ENCODE measurements at places on chromosomes 4 and X. TPM values are rescaled to one million over a fixed set of nuclear protein-coding genes. Genes with fewer than 3 reads are reported as not detected.
A peak's percentile ranks its signal among the peaks of the same experiment; 100 is the strongest.

FAAH2 gene
- 29.4 TPM for total RNA-seq

GRCh38 chr4:117156806-117157205 lies 71.4 kb upstream of the TRAM1L1 start:
- H3K27ac ChIP-seq = no peak overlapping the region
- H3K27me3 ChIP-seq = no peaks in the 10 kb centered on the region

GYG2 gene
- total RNA-seq = not detected

XAGE2 gene
- total RNA-seq = not detected

DNA sequence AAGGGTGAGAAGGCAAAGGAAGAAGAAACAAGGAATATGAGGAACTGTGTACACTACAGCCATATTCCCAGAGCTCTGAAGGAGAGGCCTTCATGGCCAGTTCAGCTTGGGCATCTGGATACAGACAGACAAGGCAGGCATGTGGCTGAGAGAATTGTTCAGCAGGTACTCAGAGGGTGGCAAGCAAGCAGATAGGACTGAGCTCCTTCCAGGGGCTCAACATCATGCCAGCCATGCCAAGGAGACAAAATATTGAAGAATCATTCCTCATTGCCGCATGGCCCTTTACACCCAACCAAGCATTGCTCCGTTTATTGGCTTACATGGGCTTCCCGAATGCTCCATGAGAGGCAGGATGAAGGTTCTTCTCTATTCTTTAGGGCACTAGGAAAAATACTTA lies 78.5 kb upstream of the EFNB1 start:
- H3K4me1 ChIP-seq = peaks cover 29% of the 10 kb centered on the region
- no peak for DNase-seq
- H3K4me3 ChIP-seq = no peak overlapping the region
- no peak overlapping the region for H3K27ac ChIP-seq
- peaks cover 6% of the 10 kb centered on the region for H3K36me3 ChIP-seq

DNA sequence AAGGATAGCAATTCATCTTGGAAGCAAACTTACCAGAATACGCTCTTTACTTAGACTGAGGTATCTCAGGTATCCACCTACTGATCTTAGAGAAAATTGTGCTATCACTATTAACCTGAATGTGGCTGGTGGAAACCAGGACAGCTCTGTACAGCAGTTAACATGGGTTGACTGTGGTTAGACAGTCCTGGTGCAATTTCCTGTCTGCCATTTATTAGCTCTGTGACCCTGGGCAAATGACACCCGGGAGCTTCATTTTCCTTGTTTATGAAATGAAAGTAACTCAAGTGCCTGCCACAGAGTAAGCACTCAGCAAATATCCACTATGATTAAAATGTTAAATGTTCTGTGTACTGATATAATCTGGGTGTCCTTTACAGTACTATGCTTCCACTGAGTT lies 60.0 kb downstream of the SMC1A start:
- no peak overlapping the region for H3K4me3 ChIP-seq
- DNase-seq = no peak
- no peaks in the 10 kb centered on the region for H3K4me1 ChIP-seq
- H3K36me3 ChIP-seq = no peaks in the 10 kb centered on the region

DNA sequence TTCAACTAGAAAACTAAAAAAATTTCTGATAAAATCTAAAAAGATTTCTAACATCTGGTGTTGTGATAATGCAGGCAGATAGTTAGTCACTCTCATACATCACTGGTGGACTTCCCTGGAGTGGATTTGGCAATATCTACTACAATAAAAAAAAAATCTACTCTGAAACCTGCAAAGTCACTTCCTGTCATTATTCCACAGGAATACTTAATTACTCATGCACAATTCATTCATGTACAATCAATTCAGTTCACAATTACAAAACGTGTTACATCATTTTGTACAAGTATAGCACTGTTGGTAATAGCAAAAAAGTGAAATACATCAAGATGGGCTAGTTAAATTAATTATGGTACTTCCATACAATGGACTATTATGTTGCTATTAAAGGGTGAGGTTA lies 16.5 kb upstream of the RHOH start:
- no peak overlapping the region for H3K4me3 ChIP-seq
- no peak for DNase-seq
- peak overlapping the region; percentile 73 for H3K27ac ChIP-seq

DNA sequence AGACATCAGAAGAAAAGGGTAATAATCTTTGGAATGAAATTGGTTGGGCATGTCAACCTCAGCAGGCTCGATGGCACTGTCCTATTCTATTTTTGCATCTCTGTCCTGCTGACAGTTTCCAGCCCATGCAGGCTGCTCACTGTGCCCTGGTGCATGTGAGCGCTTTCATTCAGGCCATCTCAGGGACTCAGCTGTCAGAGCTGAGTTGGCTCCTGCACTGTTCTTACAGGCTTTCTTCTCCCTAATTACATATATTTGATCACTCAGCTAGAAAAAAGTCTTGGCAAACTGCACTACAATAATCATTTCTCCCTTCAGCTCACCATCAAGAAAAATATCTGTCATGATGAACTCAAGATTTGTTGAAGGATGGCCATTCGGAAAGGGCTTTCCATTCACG lies 84.7 kb downstream of the RASL11B start:
- H3K4me1 ChIP-seq = no peaks in the 10 kb centered on the region
- no peak overlapping the region for H3K4me3 ChIP-seq
- H3K27ac ChIP-seq = no peak overlapping the region
- DNase-seq = no peak
- H3K36me3 ChIP-seq = no peaks in the 10 kb centered on the region
- H3K27me3 ChIP-seq = no peaks in the 10 kb centered on the region

C4orf17 gene
- total RNA-seq = not detected

- H3K4me3 ChIP-seq = no peak overlapping the region
- H3K27ac ChIP-seq = no peak overlapping the region
- no peaks in the 10 kb centered on the region for H3K4me1 ChIP-seq
- peaks cover 60% of the 10 kb centered on the region for H3K27me3 ChIP-seq
Observed at GRCh38 chrX:72048510-72049455, 82.9 kb downstream of the RTL5 start.

CCNB3 gene
- total RNA-seq = 0.50 TPM

- DNase-seq = no peak
- H3K4me1 ChIP-seq = peaks cover 21% of the 10 kb centered on the region
- H3K4me3 ChIP-seq = no peak overlapping the region
- H3K36me3 ChIP-seq = peaks cover 10% of the 10 kb centered on the region
Observed at GRCh38 chr4:17583276-17583675, 6.3 kb downstream of the LAP3 start.

GRCh38 chrX:141183000-141183399 lies 6.1 kb upstream of the LDOC1 start:
- H3K36me3 ChIP-seq = no peaks in the 10 kb centered on the region
- no peak overlapping the region for H3K27ac ChIP-seq
- DNase-seq = no peak
- no peaks in the 10 kb centered on the region for H3K4me1 ChIP-seq
- H3K27me3 ChIP-seq = peaks cover 16% of the 10 kb centered on the region
- H3K4me3 ChIP-seq = no peak overlapping the region

MYOZ2 gene
- not detected for total RNA-seq

DNA sequence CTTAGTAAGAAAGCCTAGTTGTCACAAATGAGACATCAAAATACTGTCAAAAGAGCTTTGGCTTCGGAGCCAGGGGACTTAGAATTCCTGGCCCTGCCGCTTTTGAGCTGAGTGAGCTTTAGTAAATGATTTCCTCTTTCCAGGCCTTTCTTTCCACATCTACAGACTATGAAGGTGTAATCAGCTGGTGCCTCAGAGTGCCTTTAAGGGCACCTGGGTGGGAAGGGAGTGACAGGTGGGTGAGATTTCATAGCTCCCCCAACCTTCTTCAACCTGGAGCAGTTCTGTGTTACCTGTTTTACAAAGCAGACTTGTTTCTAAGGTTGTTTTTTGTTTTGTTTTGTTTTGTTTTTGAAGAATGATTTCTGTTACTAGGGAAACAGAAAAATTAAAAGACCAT lies 154.7 kb upstream of the BOD1L1 start:
- H3K4me3 ChIP-seq = no peak overlapping the region
- no peak for DNase-seq
- no peaks in the 10 kb centered on the region for H3K4me1 ChIP-seq
- H3K27ac ChIP-seq = no peak overlapping the region
- H3K36me3 ChIP-seq = no peaks in the 10 kb centered on the region

SUPT20HL1 gene
- total RNA-seq = not detected

C4orf51 gene
- not detected for total RNA-seq

ELOVL6 gene
- total RNA-seq = 15.8 TPM

DNA sequence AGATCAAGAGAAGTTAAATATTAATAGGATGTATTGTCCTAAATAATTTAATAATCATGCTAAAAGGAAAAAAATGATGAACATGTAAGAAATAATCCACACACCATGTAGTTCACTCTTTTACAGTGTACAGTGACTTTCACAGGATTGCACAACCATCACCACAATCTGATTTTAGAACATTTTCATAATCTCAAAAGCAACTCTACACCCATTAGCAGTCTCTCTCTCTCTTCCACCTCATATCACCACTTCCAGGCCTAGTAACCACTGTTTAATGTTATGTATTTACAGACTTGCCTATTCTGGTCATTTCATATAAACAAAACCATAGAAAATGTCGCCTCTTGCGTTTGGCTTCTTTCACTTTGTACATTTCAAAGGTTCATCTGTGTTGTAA lies 153.4 kb downstream of the FSTL5 start:
- H3K27me3 ChIP-seq = no peaks in the 10 kb centered on the region
- no peak for DNase-seq
- no peak overlapping the region for H3K4me3 ChIP-seq
- H3K36me3 ChIP-seq = no peaks in the 10 kb centered on the region
- no peaks in the 10 kb centered on the region for H3K4me1 ChIP-seq

Data from activated T-cell treated with anti-CD3 and anti-CD28 coated beads, Interleukin-2, amount 50 U/mL, for 72 hours (primary cell).